ENCODE measurements at places on chromosomes 3 and 15. TPM values are rescaled to one million over a fixed set of nuclear protein-coding genes. Genes with fewer than 3 reads are reported as not detected.

Gene SMCO1
- total RNA-seq: not detected

Gene MED12L
- 0.16 TPM for total RNA-seq

Gene C15orf62
- 0.71 TPM for total RNA-seq

DNA sequence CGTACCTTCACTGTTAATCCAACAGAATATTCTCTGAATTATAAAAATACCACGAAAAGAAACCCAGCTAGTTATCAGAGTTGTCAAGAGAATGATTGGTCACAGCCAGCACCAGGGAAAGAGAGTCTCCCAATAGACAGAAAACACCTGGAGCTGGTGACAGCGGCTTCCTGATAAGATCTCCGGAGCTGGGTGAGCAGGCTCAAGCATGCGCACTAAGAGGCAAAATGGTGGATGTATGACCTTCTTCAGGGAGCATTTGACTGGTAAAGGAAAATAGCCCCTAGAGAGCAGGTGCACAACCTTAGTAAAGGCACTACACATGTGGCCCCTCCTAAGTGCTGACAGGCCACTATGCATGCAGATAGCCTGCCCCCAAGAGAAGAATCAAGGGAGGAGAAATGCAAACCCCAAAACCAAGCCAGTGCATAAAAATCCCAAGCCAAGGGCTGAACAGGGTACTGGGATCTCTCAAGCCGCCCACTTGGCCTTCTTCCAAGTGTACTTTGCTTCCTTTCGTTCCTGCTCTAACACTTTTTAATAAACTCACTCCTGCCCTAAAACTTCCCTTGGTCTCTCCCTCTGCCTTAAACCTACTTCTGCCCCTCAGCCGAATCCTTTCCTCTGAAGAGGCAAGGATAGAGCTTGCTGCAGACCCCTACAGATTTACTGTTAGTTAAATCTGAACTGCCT is 93.2 kb downstream of the UACA start:
- DNase-seq: no peak

DNA sequence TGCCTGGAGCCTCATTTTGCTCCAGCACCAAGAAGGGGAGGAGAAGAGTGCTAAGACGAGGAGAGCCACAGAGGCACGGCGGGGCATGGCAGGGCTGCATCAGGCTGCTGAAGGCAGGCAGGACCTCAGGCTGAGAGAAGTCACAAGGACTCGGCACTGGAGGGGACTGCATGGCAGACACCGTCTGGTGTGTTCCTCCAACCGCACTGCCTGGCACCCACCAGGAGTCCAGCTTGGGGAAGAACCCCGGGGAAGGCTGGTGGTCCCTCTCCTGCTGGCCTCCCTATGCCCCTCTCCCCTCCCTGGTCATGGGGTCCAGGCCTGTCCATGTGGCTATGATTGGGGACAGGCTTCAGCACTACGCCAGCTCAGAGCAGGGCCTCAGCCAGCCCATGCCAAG is 153.2 kb upstream of the MEF2A start:
- no peak for DNase-seq

DNA sequence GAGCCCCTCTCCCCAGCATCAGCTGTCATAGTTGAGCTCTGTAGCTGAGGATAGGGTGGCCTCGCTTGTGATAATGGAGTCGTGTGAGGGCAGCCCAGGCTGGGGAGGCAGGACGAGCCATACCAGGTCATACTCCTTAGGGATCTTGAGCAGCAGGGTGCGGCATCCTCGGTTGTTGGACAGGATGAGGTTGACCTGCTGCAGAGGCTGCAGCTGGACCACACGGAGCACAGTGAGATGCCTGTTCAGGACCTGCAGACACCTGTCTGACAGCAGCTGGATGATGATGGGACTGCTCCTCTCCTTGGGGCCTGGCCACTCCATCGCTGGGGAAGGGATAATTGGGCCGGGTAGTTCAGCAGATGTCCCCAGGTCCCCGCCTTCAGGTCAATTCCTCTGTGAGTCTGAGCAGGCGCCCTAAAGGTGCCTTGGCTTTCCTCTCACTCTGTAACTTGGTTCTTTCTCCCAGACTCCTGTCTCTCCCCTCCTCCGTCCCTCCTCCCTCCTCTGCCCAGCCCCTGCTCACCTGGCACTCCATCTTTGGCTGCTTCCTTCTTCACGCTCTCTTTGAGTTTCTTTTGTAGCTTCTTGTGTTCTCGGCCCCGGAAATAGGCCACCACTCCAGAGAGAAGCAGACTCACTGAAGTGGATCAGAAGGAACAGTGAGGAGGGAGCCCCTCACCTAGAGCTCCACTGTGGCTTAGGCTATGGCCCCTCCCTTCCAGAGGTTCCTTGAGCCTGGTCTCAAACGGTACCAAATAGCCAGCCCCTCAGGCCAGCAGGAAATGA is 7.8 kb downstream of the DUOX2 start:
- peak; percentile 58 for DNase-seq

Gene RTP4
- total RNA-seq: 6.8 TPM

DNA sequence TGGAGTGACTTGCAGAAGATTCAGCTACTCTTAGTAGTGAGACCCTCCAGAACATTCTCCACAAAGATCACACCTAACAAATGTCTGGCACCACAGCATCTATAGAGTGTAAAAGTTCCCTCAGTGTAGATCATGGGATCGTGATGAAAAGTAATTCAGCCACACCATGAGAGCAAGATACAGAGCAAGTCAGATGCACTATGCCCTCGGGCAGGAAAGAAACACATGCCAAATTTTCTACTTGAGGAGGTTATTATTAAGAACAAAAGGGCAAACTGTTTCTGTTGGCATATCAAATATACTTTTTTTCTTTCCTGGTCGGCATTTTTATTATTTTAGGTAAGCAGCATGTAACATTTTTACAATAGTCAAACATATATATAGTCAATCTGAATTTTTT is 44.8 kb upstream of the SNTN start:
- no peak for DNase-seq

DNA sequence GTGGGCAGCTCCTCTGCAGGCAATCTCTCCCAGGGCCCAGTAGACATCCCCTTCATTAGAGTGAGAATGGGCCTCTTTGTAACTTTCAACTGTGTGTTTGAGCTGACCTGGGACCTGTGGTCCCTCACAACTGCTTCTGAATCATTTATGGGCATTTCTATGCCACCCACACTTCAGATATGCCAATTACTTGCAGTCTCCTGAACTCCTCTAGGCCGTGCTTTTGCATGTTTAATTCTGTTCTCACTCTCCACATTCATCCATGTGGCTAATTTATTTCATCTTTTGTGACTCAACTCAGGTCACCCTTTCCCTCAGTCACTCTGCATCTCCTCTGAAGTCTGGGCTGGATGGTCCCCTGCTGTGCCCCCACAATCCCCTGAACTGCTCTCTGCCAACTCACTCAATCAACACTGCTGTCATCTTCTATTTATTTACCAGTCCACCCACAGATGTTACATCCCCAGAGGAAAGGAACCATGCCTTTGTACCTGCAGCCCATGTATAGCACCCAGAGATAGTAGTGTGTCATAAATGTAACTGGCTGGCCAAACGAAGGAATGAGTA is 364.7 kb downstream of the EPHB1 start:
- DNase-seq: no peak

Gene CPNE4
- total RNA-seq: 0.54 TPM

DNA sequence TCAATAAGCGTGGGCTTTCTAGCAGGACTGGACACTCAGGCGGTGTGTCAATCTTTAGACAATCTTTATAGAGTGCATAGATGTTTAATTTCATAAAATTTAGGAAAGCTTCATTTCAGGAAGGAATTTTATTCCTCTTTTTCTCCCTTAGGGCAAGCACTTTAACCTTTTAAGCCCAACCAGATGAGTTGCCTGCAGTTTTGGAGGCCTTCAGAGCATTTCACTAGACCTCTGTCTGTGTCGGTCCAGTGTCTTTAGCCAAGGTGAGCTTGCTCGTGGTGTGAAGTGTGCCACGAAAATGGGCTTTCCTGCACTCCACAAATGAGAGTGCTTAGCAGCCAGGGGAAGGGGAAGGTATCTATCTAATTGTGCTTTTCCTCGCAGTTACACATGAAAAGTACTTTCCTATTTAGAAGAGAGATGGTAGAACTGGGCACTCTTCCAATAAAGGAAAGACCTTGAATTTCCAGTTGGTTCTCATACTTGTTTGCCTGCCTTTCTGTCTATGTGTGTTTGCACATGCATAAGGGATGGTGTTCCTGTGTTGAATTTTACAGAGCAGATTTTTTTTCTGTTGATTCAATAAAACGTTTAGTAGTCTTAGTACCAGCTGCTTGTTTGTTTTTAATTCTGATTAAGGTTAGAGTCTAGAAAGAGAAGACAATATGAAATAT is 53.6 kb downstream of the FEZF2 start:
- DNase-seq: no peak

GRCh38 chr15:60326343-60326742 is 71.4 kb downstream of the ANXA2 start:
- no peak for DNase-seq

- no peak for DNase-seq
Observed at GRCh38 chr15:78177447-78177873, 28.3 kb downstream of the IDH3A start.

Gene VPS33B
- 9.3 TPM for total RNA-seq

Gene CYP1A2
- not detected for total RNA-seq

Gene GOLGA6B
- total RNA-seq: not detected

Gene THSD4
- 1.4 TPM for total RNA-seq

GRCh38 chr3:33848624-33849347 is 50.4 kb downstream of the PDCD6IP start:
- no peak for DNase-seq

GRCh38 chr3:158723991-158724390 is 8.3 kb downstream of the RARRES1 start:
- DNase-seq: no peak

- no peak for DNase-seq
Observed at GRCh38 chr3:29827756-29828155, 546.9 kb downstream of the RBMS3 start.

DNA sequence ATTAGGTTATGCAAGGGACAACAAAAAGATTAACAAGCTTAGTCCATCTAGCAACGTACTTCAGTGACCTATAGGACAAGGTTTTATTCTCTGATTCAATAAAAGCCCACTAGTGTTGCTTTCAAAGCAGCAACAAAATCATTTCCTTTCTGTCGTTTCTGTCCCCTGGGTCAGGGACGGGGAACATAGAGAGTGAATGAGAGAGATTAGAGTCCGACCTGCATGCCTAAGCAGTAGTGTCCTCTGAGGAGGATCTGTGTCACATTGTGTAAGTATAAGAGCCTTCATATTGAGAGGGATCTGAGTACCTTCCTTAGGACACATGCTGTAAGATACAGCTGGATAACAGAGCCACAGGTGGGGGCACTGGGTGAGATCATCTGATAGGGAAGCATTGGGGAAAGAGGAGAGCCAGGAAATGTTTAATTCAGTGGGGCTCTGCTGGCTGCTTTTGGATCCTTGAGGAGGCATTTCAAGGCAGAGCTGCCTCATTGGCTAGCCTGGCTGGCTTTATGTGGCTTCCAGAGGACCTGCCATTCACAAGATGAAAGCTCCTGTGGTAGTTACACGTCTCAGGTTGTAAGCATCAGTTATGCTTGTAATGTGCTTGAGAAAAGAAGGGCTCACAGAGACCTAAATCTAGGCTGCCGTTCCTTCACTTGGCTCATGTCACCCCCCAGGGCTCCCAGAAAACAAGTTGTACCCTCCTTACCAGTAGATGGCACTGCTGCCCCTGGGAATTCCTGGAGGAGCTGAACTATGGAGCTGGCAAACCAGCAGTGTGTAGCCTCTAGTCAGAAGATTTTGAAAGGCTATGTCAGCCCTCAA is 2.7 kb downstream of the TMEM108 start:
- DNase-seq: peak; percentile 75

GRCh38 chr15:36996538-36997181 is 103.7 kb downstream of the MEIS2 start:
- no peak for DNase-seq

Gene GHRL
- not detected for total RNA-seq

Measured in sigmoid colon (tissue), 7 donors.